Upper lobe of right lung (tissue), 1 donor: ENCODE measurements at places on chromosomes 2 and 18.

- DNase-seq, result no peak
These were observed 547 bp downstream of the SLC35F5 start for GRCh38 chr2:113755835-113756354.

DNA sequence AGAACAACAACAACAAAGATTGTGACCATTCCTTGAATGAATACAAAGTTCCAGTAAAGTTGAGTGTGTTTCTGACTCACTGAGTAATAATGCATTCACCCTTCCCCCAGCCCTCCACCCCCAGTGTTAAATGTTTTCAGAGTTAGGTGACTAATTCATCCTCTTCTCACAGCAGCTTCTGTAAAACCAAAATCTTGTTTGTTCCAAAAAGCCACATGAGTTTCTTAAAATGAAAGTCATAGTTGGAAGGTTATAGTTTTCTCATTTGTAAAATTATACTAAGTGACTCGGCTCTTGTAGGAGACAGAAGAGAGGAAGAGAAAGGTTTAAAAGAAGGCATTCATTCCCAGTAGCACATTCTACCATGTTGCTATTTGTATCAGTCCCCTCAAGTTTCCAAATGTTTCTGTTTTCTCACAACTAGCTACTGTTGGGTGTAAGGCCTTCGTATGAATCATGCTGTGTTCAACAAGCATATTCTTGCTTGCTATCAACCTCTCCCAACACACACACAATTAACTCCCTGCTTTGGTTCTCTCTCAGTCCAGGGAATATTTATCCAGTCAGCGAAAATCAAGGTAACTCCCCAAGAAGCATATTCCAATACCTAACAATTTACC lies 75.3 kb downstream of the MBD2 start:
- no peak for DNase-seq

GRCh38 chr2:107361751-107362381 lies 464.8 kb upstream of the RGPD4 start:
- no peak for DNase-seq

DNA sequence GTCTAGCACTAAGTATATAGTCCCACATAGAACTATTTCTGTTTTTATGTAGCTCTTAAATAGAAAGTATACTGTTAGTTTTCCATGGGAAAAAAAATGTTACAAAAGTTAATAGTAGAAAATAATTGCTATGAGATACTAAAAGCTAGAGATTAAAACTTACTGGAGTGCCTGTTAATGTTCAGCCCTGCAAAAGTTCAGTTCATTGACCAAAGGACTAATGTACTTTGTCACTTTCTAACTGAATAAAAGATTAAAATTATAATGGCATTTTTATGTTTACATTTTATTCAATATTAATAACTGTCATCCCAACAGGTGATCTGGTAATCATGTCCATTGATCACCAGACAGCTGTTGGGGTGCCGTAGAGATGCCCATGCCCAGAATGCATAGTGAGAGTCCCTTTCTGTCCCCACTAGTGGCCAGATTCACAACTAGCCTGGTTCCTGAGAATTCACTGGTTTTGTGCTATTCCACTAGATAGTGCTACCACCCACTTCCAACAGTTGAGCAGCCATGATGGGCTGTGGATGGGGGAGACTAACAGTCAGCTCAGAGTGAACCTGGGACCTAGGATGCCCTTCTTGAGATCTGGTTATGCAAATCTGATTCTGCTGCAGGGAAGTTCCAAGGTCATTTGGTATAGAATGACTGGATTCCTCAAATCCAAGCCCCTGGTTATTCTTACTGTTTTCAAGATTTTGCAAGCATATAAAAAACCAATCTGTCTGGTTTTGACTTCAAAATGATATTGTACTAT lies 57.8 kb downstream of the AFTPH start:
- DNase-seq, result no peak

DNA sequence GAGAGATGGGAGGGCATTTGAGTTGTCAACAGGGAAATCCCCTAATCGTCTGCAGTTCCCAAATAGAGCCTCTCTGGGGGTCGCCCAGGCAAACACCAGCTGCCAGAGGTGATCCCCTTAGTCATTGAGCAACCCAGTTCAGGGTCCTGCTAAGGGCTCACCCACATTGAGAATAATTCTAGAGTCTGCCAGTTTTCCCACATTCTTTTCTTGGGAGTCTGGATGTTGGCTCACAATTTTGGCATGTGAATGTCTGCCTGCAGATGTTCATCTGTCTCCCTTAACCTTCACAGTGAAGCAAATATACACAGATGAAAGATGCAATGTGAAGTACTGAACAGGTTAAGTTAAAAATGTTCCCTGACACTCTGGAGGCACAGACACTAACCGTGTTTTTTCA lies 11.4 kb upstream of the SMIM21 start:
- no peak for DNase-seq

DNA sequence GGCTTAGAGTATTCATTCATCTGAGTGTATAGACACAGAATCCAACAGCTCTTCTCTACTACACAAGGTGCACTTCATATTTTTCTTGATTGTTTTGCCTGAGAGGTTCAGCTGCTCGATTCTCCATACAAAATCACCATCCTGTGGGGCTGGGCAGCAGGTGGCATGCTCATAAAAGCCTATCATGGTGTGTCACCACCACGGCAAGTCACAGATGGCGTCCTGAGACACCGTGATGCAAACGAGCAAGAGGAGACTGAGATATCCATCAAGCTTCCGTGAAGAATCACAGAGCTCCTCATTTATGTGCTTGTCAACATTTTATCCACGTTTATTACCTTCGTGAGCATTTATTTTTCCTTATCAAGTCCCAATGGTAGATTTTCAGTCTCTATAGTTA lies 22.4 kb upstream of the NRP2 start:
- DNase-seq, result no peak

DNA sequence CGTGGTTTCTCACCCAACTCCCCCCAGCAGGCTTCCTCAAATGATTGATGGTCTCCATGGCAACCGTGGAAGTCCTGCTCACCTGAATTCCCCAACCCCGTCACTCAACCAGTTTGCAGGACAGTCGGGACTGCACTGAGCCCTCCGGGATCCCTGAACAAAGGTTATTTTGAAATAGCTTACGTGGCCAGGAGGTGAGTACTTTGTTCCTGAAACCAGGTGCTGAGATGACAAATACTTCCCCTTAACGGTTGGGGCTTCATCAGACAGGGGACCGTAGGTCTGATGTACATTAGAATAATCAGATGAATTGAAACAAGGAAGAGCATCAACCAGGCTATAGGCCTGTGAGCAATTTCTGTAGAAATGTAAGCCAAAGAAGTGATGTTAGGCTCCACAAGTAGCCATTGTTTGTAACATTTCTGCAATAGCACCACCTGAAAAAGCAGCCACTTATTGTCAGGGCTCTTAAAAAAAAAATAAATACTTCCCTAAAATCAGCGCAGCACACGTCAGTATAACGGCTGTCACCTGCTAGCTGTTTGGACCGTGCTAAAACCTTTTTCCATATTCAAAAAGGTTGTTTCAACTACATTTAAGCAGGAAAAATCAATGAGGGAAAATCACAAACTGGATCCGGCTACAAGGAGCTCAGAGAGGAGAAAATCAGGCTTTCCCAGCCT lies 206.4 kb upstream of the ID2 start:
- DNase-seq, result no peak

- DNase-seq, result no peak
These were observed 13.9 kb downstream of the PELI1 start for GRCh38 chr2:64130333-64130732.

- DNase-seq, result no peak
These were observed 53.3 kb upstream of the SLC5A7 start for GRCh38 chr2:107932979-107933378.

- no peak for DNase-seq
These were observed 1191.9 kb upstream of the SLC39A10 start for GRCh38 chr2:194464964-194465638.

DNA sequence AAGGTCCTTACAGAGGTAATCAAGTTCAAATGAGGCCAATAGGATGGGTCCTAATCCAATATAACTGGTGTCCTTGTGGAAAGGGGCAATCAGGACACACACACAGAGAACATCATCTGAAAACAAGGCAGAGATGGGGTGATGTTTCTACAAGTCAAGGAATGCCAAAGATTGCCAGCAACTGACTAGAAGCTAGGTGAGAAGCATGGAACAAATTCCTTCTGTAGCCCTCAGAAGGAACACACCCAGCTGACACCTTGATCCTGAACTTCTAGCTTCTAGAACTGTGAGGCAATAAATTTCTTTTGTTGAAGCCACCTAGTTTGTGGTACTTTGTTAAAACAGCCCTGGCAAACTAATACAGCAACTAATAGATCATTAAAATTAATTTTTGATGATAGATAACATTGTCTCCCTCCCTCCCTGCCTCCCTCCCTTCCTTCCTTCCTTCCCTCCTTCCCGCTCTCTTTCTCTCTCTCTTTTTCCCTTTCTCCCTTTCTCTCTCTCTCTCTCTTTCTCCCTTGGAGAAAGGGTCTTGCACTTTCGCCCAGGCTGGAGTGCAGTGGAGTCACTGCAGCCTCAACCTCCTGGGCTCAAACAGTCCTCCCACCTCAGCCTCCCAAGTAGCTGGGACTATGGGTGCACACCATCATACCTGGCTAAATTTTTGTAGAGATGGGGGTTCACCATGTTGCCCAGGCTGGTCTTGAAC lies 10.3 kb upstream of the CD8A start:
- DNase-seq, result no peak

DNA sequence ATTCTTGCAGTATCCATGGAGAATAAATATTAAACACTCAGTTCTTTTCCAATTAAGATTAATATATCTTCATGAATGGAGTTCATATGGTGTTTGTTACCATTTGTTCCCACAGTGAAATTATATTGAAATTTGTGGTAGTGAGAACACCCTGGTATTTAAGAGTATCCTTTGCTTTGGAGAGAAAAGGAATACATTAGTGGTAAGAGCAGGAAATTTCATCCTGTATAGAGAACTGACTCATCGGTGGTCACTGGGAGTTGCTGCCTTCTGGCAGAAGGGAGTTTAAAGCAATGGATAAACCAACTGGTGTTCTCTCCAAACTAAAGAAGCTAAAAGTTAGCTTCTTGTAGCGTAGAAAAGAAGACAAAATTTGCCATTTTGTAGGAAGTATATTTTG lies 107.3 kb downstream of the MYO1B start:
- no peak for DNase-seq

DNA sequence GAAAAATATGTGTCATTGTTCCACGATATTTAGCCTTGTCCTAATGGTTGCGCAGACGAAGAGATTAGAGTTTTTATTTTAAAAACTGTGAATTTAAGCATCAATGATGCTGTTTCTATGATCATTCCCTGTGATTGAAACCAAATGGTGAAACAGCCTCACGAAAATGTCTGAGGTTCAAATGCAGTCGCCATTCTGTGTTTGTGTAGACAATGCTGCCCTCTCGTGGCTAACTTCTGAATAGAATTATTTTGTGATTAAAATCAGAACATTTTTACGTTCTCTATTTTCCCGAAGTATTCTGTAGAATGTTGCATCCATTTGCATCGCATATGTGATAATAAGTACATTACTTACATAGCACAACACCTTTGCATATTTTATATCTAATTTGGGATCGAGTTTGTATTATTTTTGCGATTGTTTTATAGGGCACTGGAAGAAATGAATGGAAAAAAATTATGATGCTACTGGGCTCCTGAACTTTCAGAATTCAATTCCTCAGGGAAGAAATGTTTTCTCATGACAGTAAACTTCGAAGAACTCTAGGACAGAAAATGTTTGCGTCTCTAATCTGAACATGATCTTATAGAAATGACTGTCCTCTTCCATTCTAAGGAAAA lies 54.8 kb upstream of the CREB1 start:
- no peak for DNase-seq

- DNase-seq, result no peak
These were observed 63.3 kb upstream of the STK17B start for GRCh38 chr2:196234672-196235071.

DNA sequence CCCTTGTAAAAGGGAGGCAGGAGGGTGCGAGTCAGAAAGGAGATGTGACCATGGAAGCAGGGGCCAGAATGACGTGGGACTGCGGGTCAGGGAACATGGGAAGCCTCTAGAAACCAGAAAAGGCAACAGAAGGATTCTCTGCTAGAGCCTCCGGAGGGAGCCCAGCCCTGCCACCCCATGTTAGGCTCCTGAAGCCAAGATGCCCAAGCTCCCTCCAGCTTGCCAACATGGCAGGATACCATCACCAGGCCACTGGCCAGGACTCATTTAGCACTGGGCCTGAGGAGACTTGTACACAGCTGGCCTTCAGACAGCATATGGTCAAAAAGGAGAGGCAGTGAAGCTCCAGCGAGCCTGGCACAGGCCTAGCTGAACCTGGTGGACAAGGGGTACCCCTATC lies 5.6 kb downstream of the TMEM247 start:
- peak; percentile 35 for DNase-seq

GRCh38 chr18:63182310-63182772 lies 137.2 kb downstream of the BCL2 start:
- DNase-seq, result no peak

GRCh38 chr18:42891705-42892104 lies 223.8 kb downstream of the RIT2 start:
- DNase-seq, result no peak

DNA sequence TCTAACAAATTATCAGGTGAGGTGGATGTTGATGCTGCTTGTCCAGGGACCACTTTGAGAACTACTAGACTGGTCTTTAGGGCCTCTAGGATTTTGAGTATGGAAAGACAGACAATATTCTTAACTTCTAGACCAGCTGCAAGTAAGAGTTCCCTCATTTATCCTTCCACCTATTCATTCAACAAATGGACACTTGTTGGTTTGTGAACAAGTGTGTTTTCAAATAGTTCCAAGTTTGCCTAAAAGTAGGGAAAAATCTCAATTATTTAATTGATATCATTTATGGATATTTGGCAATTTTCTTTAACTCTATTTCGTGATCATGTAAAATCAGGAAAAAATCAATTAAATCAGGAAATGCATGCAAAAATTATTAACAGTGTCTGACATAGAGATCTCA lies 245.4 kb downstream of the NCKAP5 start:
- no peak for DNase-seq

GRCh38 chr2:96110621-96111256 lies 5.6 kb downstream of the ADRA2B start:
- peak; percentile 30 for DNase-seq
